ENCODE measurements at places on chromosomes 3 and 15. TPM values are rescaled to one million over a fixed set of nuclear protein-coding genes. Genes with fewer than 3 reads are reported as not detected.

Gene USP13
- total RNA-seq = 5.4 TPM

Gene C3orf49
- not detected for total RNA-seq

- no peak for DNase-seq
These were observed 15.5 kb downstream of the KLF15 start for GRCh38 chr3:126341755-126342150.

DNA sequence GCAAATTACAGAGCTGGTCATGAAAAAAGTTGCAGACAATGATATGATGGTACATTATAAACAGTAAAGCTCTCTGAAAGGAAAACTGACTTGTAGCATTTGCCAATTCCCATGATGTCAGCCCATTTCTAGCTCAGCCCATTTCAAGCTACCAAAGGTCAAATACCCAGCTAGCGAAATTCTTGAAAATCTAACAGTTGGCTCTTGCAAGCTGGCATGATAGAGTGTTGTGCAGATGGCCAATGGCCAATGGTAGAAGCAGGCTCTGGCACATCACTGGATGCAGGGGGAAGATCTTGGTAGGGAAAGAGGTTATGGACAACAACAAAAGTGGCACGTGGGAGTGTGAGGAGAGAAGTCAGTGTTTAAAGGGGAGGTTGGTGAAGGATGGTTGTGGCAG, 36.7 kb downstream of the RASGRF1 start:
- DNase-seq = no peak

- DNase-seq = no peak
These were observed 4.7 kb downstream of the UNC45A start for GRCh38 chr15:90939756-90940155.

Gene ZBTB20
- 14.4 TPM for total RNA-seq

Gene CD200
- 11.9 TPM for total RNA-seq

Gene SLC24A5
- total RNA-seq = 1.3 TPM

DNA sequence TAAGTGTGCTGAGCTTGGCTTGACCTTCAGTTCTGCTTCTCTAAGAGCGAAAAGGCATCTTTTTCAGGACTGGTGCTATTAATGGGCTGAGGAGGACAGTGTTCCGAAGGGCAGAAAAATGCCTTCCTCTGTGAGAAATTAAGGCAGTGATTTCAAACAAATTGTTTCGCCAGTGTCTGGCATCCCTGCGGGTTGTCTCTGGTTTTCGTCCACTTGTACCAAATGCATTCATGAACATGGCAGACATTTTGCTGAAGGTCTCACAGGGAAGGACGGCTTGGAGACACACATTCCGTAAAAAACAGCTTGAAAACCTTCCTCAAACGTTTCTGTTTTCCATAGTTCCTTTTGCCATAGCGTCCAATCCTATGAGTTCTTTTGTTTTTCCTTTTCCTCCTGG, 57.1 kb downstream of the CEMIP start:
- DNase-seq = no peak

GRCh38 chr3:171441381-171441780, 18.8 kb downstream of the TNIK start:
- no peak for DNase-seq

DNA sequence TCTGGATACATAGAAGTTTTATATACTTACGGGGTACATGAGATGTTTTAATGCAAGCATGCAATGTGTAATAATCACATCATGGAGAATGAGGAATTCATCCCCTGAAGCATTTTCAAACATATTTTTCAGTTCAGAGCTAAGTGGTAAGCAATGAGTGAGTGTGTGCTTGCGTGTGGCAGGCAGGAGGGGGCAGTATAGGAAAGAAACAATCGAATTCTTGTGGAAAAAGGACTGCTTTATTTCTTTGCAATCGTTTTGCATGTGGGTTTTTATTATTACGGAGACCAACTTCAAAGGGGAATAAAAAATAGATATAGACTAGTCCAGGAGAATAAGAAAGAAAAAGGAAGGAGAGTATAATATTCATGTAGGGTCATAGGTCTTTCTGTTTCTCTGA, 271.6 kb downstream of the CHL1 start:
- no peak for DNase-seq

Gene C3orf20
- 0.24 TPM for total RNA-seq

Gene IL17RC
- 30.0 TPM for total RNA-seq

Gene ZPLD1
- total RNA-seq = 1.5 TPM

- DNase-seq = no peak
These were observed 40.1 kb downstream of the VGLL4 start for GRCh38 chr3:11603628-11604027.

Gene NGRN
- 79.2 TPM for total RNA-seq

GRCh38 chr3:17605032-17605431, 137.4 kb downstream of the TBC1D5 start:
- DNase-seq = no peak

Gene BOC
- total RNA-seq = 219 TPM

DNA sequence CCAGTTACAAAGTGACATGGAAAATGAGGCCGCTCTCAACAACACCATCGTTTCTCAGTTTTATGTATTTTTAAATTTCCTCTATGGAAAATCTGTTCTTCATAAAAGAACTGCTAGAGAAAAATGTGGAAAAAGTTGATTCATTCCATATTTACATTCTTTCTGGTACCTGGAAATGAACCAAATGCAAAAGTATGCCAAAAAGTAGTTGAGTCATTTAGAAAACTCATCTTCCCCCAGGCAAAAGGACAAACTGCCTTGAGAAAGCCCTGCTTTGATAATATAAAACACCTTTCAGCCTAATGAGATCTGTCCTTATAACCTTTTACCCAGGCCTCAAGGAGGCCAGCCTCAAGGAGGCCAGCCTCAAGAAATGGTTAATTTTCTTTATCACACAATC, 283.0 kb upstream of the VEPH1 start:
- no peak for DNase-seq

DNA sequence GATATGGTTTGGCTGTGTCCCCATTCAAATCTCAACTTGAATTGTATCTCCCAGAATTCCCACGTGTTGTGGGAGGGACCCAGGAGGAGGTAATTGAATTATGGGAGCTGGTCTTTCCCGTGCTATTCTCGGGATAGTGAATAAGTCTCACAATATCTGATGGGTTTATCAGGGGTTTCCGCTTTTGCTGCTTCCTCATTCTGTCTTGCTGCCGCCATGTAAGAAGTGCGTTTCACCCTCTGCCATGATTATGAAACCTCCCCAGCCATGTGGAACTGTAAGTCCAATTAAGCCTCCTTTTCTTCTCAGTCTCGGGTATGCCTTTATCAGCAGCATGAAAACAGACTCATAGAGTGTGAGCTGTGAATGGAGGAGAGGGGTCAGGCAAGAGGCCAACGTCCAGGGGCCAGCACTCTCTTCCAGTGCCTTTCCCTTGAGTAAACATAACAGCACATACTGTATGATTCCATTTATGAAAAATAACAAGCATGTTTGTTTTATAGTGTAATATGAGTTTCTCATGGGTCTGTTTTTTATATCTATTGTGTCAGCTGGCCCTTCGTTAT, 16.3 kb upstream of the LCTL start:
- DNase-seq = no peak

GRCh38 chr3:123090728-123091531, 24.1 kb downstream of the PDIA5 start:
- DNase-seq = no peak

GRCh38 chr3:148062590-148062989, 635.1 kb upstream of the AGTR1 start:
- no peak for DNase-seq

Gene TMEM158
- 10.1 TPM for total RNA-seq

- no peak for DNase-seq
These were observed 130.4 kb upstream of the UBE2E2 start for GRCh38 chr3:23072693-23073092.

Gene SCAMP5
- total RNA-seq = 38.1 TPM

DNA sequence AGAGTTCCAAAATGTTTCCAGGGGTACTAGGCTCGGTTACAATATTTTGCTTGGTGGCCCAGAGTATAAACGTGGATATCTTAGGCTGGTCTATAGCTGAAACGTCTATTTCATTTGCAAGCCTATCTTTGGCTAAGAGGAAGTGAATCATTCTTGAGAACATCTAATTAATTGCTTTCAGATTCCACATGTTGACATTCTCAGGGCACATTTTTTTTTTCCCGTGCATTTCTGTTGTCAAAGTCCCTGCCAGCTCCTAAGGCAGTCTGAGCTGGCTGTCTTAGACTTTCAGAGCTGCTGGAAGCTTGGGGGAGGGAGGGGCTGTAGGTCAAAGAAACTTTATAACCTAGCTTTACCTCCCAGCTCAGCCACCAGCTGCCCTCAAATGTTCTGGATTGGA, 23.2 kb upstream of the LAMP3 start:
- DNase-seq = no peak

Gene STRC
- total RNA-seq = 0.77 TPM

Gene C3orf33
- 2.8 TPM for total RNA-seq

GRCh38 chr3:129280183-129280582, 1.5 kb downstream of the HMCES start:
- DNase-seq = no peak

DNA sequence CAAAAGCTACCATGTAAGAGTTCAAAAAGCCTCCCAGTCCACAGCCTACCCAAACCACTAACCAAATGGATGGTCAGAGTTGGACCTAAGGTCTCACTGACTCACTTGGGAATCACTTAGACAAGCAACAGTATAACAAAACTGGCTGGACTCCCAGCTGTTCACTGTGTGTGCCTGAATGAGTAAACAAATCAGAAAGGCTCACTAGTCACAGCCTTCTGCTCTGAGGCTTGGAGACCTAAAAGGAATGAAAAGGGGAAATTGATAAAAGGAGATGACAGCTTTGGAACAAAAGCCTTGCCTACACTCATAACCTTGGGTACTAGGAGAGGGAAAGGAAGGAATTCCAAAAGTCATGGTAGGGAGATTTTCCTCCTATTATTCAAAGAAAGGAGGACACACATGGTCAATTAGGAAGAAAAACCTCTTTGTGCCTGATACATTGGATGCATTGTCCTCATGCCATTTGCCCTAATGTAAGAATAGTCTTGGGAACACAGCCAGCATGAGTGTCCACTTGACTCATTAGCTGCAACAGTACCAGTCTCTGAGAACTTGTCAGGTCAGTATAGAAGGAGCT, 92.3 kb downstream of the FRMD5 start:
- no peak for DNase-seq

DNA sequence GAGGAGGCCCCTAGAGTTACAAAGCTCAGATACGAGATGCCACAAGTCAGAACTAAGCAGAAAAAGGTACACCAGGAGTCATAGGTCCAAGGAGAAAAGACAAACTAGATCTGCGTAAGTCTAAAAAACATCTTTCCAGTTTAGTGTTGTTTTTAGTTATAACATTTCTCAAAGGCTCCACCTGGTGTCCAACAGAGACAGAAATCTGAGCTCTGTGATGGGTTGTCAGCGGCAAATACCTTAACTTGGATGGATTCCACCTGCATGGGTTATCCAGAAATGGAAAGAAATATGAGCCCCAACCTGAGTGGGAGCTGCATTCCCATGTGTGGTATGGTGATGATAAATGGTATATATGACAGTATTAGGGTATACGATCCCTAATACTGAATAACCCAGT, 238.6 kb upstream of the CHRM5 start:
- DNase-seq = no peak

Gene GPR27
- total RNA-seq = 7.4 TPM

DNA sequence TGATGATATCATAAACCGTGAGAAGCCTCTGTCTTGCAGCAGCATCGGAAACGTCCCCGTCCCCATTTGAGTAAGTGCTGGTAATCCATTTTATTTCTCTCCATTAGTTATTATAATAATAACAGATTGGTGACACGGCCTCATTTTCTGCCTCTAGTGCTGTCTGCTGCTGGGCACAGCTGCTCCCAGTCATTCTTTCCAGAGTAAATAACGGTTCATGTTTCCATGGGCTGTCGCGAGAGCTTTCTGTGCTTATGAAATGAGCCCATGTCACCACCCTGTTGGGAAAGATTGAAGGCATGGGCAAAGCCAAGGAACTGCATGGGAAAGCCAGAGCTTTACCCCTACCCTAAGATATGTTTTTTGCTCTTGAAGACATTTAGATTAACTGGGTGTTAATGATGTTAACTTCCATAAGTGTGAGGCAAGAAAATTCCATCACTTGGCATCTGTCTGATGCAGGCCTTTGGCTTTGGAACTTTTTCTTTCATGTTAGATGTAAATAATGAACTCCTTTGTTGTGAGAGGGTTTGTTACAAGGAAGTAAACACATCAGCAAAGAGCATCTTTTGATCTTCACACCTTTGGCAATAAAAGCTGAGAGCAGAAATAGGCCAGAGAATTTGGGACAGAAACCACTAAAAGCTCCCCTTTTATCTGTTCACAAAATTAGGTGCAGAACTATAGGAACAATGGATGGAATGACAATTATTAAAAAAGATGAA, 141.8 kb downstream of the FILIP1L start:
- DNase-seq = no peak

GRCh38 chr3:189142527-189142926, 29.2 kb upstream of the TPRG1 start:
- DNase-seq = no peak

Gene PPARG
- 21.5 TPM for total RNA-seq

- DNase-seq = no peak
These were observed 91.9 kb downstream of the MB21D2 start for GRCh38 chr3:192825657-192826200.

- DNase-seq = no peak
These were observed 334.1 kb upstream of the GRM7 start for GRCh38 chr3:6526861-6527260.

- no peak for DNase-seq
These were observed 107.0 kb downstream of the MCTP2 start for GRCh38 chr15:94338243-94338846.

Gene UROC1
- total RNA-seq = not detected

Data from type B pancreatic cell (in vitro differentiated cells).